Stimulated activated CD4-positive, alpha-beta T cell treated with anti-CD3 and anti-CD28 coated beads, Interleukin-1b, Interleukin-23, amount 100 ng/mL, for 1 hour (primary cell): ENCODE measurements at places on chromosomes 2 and 18.

- no peak for DNase-seq
These were observed 189.5 kb downstream of the CTIF start for GRCh38 chr18:48728204-48728833.

DNA sequence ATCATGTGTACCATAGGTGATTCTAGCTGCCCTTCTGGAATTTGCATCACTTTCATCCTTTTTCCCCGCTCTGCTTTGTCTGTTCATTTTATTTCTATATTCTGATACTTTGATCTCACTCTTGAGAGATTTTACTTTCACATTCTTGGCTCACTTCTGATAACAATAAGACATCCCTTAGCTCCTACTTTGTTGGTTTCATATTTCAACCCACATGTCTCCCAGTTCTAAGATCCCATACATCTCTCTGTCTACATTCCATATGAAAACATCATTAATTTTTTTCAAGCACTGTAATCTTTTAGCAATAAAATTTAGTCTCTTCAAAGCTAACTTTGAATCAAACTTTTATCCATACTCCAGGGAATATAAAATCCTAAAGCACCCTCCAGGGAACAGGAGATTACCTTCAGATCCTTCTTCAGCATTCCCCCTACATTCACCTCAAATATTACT is 75.6 kb downstream of the COL3A1 start:
- no peak for DNase-seq

GRCh38 chr2:77310416-77310815 is 211.8 kb downstream of the LRRTM4 start:
- no peak for DNase-seq

DNA sequence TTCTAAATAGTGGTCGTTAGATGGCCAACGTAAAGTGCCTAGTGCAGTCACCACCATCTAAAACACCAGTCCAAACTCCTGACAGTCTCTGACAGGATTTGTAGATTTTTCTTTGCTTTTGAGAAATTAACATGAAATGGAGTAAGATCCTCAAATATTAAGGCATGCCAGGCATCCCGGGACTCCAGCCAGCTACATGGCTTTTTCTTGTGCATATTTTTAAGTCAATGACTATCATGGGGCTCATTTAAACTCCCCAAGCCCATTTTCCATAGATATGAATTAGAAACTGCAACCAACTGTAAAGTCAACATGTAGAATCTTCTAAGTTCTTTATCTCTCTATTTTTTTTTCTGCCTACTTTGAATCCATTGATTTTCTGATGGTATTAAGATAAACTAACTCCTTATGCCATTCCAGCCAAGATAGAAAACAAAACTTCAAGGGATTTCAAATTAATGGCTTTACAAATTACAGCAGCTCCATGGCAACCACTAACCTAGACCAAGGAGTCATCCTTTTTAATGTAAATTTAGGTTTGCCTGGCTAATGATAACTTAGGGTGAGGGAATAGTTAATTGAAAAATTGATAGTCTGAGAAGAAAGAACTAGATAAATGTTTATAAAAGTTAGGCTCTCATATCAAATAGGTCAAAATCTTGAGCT is 764.1 kb upstream of the NXPH2 start:
- DNase-seq = no peak

- no peak for DNase-seq
These were observed 208.9 kb downstream of the ZEB2 start for GRCh38 chr2:144310889-144311608.

- no peak for DNase-seq
These were observed 17.9 kb downstream of the CAPN10 start for GRCh38 chr2:240604291-240604938.

DNA sequence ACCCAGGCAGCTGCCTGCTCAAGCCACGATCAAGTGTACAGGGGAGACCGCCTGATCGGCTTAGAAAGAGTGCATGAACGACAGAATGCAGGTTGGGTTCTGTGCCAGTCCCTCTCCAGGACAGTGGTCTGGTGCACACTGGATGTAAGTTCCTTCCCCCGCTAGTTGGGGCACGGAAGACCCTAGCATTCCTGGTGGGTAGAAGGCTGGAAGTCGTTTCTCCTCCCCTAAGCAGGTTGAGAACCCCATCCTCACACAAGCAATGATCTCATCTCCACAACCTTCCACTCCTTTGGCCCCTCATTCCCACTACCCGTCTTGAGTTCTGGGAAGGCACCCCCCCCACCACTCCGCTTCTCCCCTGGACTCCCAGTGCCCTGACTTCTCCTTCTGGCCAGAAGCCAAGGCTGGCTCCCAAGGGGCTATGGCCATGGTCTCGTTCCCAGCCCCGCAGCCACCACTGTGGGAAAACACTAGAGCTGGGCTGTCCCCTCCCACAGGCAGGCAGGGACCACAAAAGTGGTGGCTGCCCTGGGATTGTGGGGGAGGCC is 1.4 kb upstream of the ANKRD39 start:
- DNase-seq = no peak

DNA sequence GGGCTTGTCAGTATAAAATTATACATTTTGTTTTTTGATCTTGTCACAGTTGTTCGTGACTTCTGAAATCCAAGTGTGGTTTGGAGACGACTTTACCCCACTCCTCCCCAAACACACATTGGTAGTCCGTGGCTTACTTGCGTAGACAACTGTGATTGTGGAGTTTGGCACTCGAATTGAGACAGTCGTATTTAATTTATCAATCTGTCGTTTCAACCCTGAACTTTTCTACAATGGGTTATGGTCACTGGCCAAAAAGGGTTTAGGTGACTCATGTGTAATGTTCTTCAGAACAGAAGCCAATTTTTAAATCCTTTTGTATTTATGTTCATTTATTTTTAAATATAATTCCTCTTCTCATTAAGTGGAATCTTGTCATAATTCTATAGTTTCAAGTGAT is 129.9 kb downstream of the SPTBN1 start:
- no peak for DNase-seq

DNA sequence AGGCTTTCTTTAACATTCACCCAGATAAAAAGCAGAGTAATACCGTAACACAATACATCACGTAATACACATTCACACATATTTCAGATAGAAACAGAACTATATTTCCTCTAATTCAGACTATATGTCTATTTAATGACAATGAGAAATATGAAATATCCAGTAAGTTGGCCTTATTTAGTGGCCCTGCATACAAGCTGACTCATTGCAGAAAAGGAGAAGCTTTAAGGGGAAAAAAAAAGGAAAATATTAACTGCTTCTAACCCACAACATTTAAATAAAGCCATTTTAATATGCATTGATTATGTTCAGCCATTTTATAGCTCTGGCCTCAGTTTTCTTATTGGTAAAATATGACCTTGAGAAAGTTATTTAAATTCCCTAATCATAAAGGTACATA is 94.8 kb downstream of the PPP1R1C start:
- no peak for DNase-seq

DNA sequence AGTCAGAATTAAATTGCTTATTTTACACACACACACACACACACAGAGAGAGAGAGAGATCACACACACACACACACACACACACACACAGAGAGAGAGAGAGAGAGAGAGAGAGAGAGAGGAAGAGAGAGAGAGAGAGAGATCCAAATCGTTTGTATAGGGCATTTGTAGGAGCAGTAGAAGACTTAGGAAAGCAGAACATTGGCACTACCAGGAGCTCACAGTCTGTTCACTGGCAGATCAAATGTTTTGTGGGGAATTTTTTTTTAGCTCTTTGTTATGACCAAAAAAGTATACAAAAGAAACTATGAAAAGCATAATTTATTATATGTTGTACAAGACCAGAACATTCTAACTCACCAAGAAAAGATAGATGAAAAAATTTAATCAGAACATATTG is 81.8 kb downstream of the MBD5 start:
- no peak for DNase-seq

- DNase-seq = no peak
These were observed 11.8 kb upstream of the TTLL4 start for GRCh38 chr2:218698885-218699284.

- no peak for DNase-seq
These were observed 33.3 kb downstream of the ABI2 start for GRCh38 chr2:203361495-203361894.

GRCh38 chr2:28150236-28150915 is 242.3 kb upstream of the FOSL2 start:
- no peak for DNase-seq

DNA sequence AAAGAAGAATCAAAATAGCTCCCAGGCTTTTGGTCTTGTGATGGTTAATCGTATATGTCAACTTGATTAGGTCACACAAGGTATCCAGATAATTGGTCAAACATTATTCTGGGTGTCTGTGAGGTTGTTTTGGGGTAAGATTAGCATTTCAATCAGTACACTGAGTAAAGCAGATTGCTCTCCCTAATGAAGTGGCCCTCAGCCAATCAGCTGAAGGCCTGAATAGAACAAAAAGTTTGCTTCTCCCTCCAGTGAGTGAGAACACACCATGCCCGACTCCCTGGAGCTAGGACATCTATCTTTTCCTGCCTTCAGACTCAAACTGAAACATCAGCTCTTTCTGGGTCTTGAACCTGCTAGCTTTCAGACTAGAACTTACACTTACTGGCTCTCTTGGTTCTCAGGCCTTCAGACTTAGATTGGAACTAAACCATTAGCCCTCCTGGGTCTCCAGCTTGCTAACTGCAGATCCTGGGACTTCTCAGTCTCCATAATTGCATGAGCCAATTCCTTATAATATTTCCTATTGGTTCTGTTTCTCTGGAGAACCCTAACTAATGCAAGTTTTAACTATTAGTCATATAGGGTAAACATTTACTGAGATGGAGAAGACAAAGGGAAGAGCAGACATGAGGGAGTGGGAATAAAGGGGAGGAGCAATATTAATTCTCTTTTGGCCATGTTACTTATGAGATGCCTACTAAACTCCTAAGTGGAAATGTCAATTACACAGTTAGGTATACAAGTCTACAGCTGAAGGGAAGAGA is 25.5 kb downstream of the LNPK start:
- DNase-seq = no peak

- DNase-seq = no peak
These were observed 17.1 kb downstream of the SLC8A1 start for GRCh38 chr2:40434731-40435271.

- no peak for DNase-seq
These were observed 31.7 kb upstream of the ASPRV1 start for GRCh38 chr2:69993048-69993565.

DNA sequence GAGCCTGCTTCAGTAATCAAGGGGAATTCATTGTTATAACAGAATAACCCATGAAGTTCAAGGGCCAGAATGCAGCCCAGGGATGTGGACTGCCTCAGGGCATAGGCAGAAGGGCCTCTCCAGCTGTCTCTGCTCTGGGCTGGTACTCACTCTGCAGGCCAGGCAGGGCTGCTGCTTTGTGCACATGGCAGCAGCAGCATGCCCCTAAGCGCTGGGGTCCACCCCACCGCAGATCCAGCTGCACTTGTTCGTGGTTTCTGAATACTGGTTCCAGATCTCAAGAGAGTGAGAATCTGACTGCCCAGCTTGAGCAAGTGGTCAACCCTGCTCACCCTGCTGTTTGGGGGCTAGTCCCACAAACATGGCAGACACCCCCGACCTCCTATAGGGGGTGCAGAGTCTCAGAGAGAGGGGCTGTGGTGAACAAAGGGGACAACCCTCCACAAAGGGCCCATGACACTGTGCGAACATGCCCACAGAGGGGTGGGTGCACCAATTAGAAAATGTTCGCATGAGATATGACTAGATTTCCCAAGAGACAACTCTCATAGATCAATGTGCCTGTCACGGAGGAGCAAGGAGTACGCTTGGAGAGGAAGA is 87.3 kb downstream of the ACTR3 start:
- DNase-seq = no peak

- no peak for DNase-seq
These were observed 98.5 kb upstream of the HAAO start for GRCh38 chr2:42890791-42891355.

DNA sequence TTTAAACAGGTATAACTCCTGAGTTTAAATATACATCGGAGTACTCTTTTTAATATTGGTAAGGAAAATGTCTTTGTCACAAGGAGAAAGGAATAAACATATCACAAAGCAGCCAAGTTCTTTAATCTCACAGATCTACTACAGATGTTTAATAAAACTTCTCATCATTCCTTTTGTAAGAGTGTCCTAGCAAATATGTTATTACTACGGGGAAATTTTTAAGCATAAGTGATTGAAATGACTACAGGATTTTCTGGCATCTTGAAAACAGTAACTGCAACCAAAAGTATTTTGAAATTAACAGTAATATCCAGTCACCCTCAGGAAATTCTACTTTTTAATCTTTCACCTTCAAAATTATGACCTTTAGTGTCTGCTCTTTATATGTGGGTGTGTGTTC is 403.1 kb downstream of the IRS1 start:
- DNase-seq = no peak

DNA sequence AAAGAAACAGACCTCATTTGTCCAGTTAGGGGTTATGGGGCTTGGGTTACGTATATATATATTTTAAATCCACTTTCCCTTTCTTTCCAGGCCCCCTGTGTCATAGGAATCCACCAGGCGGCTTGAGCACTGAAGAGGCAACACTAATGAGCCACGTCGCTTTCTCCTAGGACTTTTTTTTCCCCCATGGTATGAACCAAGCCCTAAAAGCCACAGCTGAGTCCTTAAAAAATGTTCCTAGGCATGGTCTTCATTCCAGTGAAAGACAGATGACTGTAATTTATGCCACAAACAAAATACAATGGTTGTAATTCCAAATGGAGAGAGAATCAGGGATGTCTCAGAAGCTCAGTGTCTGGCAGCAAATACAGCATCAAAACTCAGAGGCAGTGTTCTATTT is 146.8 kb downstream of the EPHA4 start:
- no peak for DNase-seq

GRCh38 chr2:105406221-105406620 is 7.4 kb upstream of the FHL2 start:
- DNase-seq = no peak

DNA sequence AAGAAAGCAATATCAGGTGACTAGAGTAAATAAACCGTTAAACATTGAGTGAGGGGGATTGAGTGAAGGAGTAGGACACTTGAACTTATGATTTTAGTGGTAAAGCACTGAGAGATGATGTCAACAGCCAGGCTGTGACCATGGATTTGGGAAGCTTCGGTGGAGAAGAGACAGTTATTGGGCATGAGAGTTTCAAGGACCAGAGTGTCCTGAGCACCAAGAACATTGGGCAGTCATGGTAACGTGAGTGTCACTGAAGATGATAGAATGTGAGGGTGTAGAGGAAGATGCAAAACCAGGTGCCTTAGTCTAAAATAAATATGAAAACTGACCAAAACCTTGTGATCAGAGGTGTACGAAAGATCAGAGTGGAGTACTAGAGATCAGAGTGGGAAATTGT is 248.1 kb downstream of the ASXL3 start:
- no peak for DNase-seq

GRCh38 chr2:14220101-14220500 is 412.4 kb upstream of the LRATD1 start:
- DNase-seq = no peak

GRCh38 chr2:28068088-28068487 is 177.6 kb downstream of the BABAM2 start:
- no peak for DNase-seq
